ENCODE measurements at places on chromosomes 1 and 21.

- DNase-seq, result no peak
Measured at GRCh38 chr1:3261007-3261968, 192.3 kb downstream of the PRDM16 start.

GRCh38 chr1:29157269-29157601 lies 24.5 kb downstream of the SRSF4 start:
- no peak for DNase-seq

GRCh38 chr1:241323514-241324195 lies 33.4 kb downstream of the RGS7 start:
- DNase-seq, result no peak

DNA sequence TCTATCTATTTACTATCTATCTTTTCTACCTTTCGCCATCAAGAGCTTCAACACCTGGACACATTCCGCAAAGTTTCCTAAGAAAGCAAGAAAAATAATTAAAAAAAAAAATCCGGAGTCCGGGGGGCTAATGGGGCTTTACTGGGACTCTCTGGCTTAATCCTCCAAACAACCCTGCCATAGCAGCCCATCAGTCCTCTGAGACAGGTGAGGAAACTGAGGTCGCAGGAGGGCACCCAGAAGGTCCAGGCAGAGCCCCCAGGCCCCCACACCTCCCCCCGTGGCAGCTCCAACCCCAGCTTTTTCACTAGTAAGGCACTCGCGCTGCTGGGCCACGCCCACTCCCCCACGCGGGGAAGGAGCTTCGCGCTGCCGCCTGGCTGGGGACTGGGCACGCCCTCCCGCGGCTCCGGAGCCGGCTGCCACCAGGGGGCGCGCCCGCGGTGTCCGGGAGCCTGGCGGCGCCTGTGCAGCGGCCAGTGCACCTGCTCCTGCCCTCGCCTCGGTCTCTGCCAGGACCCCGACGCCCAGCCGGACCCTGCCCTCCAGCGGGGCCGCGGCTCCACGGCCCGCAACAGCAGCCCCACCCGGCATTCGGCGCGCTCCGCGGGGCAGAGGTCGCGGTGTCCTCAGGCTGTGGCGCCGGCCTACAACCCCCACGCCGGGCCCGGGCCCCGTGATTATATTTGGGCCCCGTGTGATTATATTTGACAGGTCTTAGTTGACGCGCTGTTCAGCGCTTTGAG lies 54.1 kb upstream of the SAMD11 start:
- peak; percentile 53 for DNase-seq

DNA sequence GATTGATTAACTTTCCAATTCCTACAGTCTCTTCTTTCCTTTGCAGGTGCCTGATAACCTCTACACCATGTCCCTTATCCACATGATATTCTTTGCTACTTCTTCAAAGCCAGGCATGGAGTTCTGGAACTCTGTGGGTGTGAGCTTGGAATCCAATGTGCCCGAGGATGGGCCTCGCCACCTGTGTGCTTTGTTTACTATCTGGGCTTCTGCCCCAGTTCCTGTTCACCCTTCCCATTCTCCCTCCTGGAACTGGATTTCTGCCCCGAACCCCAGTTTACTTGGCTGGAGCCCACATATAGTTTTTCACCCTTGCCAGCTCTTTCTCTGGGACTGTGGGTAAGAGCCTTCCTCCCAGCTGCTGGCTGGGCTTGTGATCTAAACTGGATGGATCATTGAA lies 75.2 kb upstream of the AK4 start:
- no peak for DNase-seq

DNA sequence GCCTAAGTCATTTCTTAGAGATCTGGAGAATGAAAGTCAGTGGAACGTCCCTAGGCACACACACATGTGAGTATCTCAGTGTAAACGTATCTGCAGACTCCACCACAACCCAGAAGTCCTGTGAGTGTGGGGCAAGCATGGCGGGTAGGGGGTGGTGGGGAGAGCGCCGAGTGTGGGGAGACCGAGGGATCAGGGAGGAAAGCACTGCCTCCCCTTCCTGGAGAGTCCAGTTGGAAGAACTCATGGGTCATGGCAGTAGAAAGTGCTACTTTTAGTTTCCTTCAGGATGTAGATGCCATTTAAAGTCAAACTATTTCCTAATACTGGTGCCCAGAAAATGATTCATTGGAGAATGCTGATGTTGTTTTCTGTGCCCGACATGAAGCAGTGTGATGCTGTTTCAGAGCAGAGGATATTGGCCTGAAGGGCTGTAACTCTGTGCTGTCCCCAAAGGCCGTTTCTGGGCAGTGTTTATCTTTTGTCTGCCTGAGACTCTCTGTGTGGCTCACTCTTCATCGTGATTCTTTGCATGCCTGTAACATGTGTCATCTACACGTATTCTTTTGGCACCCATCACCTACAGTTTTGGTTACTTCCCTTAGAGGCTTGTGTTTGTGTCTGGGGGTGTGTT lies 45.7 kb upstream of the TSPAN2 start:
- DNase-seq, result no peak

DNA sequence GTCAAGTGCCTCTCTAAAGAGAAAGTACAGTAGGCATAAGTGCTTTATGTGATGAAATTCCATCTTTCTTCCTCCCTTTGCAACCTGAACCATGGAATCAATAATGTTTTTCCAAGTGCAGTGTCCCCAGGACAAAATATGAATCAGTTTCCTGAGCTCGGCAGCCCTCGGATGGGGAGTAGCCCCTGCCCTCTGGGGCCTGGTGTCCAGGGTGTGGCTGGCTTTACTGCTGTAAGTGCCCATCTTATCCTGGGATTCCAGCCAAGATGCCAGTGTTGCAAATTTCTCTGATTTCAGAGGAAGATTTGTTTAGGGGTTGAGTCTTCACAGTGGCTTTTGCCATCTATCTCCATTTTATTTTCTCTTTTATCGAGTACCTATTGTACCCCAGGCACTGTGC lies 40.5 kb upstream of the SRP9 start:
- no peak for DNase-seq

GRCh38 chr21:37682966-37683365 lies 233.3 kb downstream of the KCNJ6 start:
- no peak for DNase-seq

- peak; percentile 85 for DNase-seq
Measured at GRCh38 chr1:37474046-37474696, at the start of gene ZC3H12A. Gene ZC3H12A (plus strand): TSS chr1:37474580. CDS start chr1:37475497, 917 bp downstream.

DNA sequence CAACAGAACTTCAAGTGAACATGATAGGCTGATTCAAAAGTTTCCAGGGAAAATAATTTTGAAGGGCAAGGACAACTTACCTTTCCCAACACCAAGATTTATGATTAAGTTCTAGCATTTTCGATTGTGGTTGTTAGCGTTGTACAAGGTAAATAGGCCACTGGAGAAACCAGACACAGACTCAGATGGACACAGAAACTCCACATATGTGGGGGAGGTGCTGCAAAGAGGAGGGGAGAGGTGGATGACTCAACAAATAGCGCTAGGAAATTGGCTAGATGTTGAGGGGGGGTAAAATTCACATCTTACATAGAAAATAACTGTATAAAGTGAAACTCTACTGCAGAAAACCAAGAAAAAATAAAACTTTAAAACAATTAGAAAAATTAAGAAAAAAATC lies 564.4 kb downstream of the MATN1 start:
- no peak for DNase-seq

DNA sequence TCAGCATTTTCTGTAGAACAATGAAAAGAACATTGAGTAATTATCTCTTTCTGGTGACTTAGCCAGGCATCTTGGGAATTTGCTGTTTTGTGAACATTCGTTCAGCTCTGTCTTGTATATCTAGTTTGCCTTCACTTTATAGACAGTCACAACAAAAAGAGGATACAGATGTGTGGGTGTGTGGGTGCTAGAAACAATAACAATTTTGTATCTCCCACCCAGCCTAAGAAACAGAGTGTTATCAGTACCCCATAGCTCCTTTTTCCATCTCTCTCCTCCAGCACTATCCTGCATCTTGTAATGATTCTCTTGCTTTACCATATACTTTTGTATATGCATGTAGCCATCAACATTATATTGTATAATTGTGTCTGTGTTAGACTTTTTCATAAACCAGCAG lies 33.0 kb downstream of the AK4 start:
- no peak for DNase-seq

DNA sequence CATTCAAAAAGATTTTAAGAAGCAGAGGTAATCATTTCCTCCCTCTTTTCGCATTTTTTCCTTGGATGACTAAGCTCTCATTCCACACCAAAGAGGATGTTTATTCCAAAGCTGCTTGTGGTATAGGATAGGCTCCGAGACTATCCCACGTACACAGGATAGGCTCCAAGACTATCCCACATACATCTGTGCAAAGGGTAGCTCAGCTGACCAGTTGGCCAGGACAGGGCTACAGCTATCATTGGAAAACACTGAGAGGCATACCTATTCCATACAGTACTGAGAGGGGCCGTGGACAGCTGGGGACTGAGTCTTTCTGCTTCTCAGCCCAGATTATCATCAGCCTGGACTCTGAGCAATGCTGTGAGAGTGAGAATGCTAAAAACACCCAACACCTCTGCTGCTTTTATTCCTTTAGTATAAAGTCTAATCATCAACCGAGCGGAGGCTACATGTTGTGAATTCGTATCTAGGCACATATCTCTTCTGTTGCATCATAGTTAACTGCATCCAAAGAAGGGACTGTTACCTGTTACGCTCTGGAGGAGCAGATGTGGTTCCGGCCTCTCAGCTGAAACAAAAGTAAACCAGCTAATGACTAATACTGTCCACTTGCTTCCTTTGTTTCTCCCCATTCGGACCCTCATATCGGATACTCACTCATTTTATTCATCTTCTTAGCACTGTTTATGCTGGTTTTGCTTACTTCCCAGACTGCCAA lies 141.0 kb downstream of the TNFSF18 start:
- no peak for DNase-seq

- DNase-seq, result no peak
Measured at GRCh38 chr1:111234258-111234657, 6.7 kb downstream of the CHI3L2 start.

GRCh38 chr1:53220171-53220961 lies at the start of gene CZIB:
Gene CZIB (minus strand): TSS chr1:53220634. CDS start chr1:53220575, 59 bp downstream.
- peak; percentile 81 for DNase-seq

GRCh38 chr1:184072376-184072775 lies 20.8 kb downstream of the TSEN15 start:
- DNase-seq, result no peak

GRCh38 chr1:155976913-155977689 lies 1.2 kb downstream of the ARHGEF2 start:
- DNase-seq, result no peak

GRCh38 chr1:154453161-154453560 lies 48.0 kb downstream of the IL6R start:
- no peak for DNase-seq

- peak; percentile 20 for DNase-seq
Measured at GRCh38 chr1:205430696-205431305, 8.9 kb upstream of the LEMD1 start.

GRCh38 chr1:110243146-110243545 lies 33.0 kb downstream of the KCNC4 start:
- no peak for DNase-seq

GRCh38 chr1:105027838-105028471 lies 1278.3 kb downstream of the AMY1C start:
- DNase-seq, result no peak

DNA sequence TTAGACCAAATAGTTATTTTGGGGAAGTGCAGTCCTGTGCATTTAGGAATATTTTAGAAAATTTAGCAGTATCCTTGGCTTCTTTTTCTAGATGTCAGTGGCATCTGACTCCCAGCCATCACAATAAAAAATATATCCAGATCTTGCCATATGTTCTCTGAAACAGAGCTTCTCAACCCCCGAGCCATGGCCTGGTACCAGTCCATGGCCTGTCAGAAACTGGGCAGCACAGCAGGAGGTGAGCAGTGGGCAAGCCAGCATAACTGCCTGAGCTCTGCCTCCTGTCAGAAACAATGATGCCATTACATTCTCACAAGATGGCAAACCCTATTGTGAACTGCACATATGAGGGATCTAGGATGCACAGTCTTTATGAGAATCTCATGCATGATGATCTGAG lies 480.0 kb downstream of the LRRIQ3 start:
- DNase-seq, result no peak

DNA sequence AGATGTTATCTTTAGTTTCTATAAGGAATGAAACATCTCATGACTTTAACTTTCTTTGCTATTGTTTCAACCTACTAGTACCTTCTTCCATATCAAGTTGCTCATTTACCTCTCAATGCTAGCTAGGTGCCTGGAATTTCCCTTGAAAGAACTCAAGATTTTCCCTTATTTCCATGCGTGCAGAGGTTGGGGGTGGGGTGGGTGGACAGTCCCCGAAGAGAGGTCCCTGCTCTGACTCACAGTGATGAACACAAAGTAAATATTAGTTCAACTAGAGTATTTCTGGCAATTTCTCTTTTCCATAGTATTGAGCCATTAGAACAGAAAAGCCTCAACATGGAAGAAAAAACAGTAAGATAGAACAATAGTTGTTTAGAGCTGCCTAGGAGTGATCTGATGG lies 239.0 kb upstream of the ZP4 start:
- no peak for DNase-seq

DNA sequence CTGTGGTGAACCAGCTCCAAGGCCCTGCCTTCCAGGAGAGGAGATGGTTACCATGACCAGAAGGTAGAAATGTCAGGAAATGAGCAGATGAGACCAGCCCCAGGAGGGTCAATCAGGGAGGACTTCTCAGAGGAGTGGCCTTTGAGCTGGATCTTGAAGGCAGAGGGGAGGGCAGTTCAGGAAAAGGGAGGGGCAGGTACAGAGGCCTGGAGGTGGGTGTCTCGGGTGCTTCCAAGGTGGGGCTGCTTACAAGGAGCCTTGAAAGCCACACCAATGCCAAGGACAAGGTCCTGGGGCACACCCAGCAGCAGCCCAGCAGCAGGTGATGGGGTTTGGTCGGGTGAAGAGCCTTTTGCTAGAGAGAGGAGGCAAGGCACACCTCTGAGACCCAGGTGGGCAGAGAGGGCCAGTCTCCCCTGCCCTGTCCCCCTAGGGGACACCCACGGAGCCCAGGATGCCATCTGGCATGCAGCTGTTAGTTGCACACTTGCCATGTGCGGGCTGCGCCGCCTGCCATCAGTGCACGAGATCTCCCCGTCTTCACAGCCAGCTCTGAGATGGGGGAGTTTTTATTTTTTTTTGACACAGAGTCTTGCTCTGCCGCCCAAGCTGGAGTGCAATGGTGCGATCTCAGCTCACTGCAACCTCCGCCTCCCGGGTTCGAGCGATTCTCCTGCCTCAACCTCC lies 18.5 kb downstream of the SLC66A1 start:
- no peak for DNase-seq

DNA sequence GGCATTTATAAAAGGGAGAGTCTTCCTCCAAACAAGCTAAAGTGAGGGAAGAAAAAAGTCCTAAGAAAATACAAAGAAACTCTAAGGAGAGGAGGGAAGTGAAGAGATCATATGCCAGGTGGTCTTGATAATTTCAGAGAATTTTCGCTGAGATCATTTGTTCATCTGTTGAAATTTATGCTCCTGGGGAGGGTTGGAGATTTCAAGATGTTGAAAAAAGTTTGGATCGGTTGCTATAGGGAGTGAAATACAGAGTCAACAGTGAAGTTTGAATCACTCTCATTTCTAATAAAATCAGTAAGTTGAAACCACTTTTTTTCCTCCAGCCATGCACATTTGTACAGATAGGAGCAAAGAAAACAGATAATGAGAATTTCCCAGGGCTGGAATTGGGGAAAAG lies 299.1 kb upstream of the ADAMTS5 start:
- DNase-seq, result no peak
